Forelimb muscle (tissue), 1 donor: ENCODE measurements at places on chromosomes 3 and 15.

DNA sequence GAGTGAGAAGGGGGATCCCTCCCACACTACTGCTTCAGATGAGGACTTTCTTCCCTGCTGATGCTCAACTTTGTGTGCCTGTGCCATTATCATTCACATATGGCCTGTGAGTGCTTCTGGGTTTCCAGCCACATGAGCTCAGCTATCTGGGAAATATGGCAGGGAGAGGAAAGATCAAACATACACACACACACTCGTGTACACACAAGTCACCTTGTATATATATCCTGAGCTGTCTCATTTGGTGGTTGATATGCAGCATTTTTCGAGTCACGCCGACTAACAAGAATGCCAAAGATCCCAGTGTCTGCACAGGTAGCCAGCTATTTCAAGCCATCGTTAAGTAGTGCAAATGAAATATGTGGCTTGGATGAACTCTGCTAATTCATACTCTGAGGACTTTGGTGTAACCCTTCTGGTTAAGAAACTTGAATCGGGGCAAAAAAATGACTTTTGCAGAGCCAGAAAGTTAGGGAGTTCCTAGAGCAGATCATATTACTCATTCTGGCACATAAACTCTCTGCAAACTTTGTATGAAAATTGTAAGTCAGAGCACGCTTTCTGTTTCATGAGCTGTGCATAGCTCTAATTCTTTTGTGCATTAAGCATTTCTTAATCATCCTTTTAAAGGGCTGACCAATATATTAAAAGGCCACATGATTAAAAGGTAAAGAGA is 24.9 kb upstream of the WNT5A start:
- DNase-seq, result no peak

DNA sequence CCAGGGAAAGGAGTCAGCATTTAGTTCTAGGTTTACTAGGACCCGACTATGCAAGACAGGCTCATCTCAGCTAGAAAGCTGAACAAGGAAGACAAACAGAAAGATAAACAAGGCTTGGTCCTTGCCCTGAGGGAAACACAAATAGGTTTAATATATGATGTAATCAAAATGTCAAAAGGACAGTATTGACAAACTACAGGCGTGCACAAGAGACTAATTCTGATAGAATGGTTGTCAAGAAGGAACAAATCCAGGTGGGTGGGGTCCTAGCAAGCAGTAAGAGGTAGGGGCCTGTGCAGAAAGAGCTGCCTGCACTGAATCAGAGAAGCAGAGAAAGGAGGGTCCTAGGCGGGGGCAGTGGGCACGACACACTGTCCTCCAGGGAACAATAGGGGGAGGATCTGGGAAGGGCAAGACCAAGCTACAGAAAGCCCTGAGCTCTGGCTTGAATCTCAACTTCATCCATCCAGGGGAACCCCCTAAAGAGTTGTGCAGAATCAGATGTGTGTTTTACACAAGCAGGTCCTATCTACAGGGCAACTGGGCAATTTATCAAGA is 23.4 kb downstream of the RFTN1 start:
- DNase-seq, result no peak

DNA sequence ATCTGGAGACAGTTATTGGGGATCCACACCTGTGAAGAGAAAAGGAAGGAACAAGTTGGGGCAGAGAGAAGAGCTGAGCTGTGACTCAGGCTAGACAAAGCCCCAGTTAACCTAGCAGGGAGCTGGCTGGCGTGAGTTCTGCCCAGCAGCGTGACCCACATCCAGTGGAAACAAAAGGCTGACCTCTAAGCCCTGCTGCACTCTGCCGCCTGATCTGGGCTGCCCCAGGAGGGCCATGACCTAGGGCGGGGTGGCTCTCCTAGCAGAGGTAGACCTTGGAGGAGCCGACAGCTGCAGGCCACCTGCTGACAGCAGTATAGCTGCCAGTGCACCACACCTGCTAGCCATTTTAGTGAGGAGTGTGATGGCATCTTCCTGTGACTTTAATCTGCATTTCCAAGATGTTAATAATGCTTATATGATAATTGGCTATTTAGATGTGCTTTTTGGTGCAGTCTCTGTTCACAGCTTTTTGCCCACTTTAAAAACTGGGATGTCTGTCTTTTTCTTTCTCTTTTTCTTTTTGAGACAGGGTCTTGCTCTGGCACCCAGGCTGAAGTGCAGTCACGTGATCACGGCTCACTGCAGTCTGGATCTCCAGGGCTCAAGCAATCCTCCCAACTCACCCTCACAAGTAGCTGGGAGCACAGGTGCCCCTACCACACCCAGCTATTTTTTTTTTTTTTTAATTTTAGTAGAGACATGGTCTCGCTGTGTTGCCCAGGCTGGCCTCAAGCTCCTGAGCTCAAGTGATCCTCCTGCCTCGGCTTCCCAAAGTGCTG is 78.1 kb downstream of the LSM3 start:
- no peak for DNase-seq

GRCh38 chr3:164024786-164025185 is 1053.5 kb downstream of the SI start:
- DNase-seq, result no peak

GRCh38 chr3:179421500-179421899 is 29.8 kb downstream of the GNB4 start:
- DNase-seq, result no peak

- DNase-seq, result no peak
These were observed 181.1 kb downstream of the ITPR1 start for GRCh38 chr3:4674216-4674615.

- DNase-seq, result no peak
These were observed 53.8 kb downstream of the CCDC66 start for GRCh38 chr3:56610669-56611335.

DNA sequence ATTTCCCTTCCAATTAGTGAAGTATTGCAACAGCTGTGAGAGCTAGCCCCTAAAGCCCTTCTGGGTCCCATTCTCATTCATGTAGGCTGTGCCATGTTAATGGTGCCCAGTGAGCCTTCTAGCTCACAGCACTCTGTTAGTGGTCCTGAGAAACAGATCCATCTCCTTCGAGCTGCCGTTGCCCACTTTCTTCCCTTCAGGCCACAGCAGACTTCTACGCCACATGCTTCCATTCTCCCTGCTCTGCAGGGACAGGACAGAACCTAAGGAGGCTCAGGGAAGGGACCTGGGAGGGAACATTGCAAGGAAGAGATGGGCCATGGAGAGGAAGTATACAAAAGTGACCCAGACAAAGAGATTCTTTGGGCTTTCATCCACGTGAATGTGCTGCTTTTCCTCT is 11.7 kb upstream of the STARD5 start:
- DNase-seq, result no peak

GRCh38 chr3:23547905-23548650 is 257.7 kb upstream of the UBE2E1 start:
- DNase-seq, result no peak

GRCh38 chr3:112982710-112983109 is 7.8 kb upstream of the CD200R1 start:
- DNase-seq, result no peak

GRCh38 chr3:61841111-61841845 is 279.9 kb downstream of the PTPRG start:
- DNase-seq, result no peak

GRCh38 chr15:33503681-33504080 is 192.9 kb downstream of the RYR3 start:
- DNase-seq, result no peak

DNA sequence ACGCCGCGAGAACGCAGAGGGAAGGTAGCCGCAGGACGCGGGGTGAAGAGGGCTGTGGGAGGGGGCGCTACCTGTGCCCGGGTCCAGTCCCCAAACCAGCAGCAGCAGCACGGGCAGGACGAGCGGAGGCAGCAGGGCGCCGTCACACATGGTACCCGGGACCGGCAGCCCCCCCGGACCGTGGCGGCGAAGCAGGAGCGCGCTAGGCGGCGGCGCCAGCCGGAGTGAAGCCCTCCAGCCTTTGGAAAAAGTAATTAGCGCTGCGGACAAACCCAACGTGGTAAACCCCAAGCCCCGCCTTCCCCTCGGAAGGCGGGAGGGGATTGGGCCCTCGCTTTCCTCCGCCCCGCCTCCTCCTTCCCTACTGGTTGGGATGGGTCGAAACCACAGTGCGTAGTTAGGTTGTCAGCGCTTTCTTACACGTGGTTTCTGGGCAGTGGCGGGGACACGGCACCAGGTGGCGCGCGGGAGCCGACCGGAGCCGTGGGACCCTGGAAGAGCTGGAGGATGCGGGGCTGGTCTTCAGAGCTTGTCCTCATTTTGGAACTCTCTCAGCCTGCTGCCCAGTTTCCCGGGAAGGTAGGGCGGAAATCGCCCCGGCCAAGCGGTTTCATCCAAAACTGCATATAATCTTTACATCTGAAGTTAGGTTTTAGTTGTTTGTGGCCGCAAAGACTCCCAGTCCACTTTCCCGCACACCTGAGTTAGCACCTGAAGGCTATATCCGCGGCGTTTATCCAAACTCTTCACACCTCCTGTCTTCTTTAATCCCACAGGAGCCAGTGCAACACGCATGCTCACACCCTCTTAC is at the start of gene ADAMTS17:
TSS of gene ADAMTS17 (minus strand) at position 226 of the 811 bp plus-strand sequence. CDS start at position 150, 76 bp downstream.
- DNase-seq, result peak; percentile 91

DNA sequence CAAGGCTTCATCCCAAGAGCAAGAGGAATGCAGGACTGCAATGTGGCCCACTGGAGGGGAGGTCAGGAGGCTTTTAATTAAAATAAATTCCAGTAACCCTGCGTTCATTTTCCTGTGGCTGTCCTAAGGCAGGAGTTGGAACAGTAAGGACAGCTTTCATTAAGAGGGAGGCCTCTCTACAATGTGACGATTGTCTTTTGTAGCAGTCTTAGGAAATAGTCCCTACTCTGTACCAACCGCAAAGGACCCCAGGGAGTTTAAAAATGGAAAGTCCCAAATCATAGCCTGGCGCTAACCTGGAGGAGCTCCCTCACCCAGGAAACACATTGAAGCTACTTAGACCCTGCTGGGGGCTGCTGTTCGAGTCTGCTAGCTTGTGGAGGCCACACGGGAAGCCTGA is 62.8 kb downstream of the SYNM start:
- no peak for DNase-seq

- no peak for DNase-seq
These were observed 38.3 kb downstream of the MTHFS start for GRCh38 chr15:79858469-79858868.

DNA sequence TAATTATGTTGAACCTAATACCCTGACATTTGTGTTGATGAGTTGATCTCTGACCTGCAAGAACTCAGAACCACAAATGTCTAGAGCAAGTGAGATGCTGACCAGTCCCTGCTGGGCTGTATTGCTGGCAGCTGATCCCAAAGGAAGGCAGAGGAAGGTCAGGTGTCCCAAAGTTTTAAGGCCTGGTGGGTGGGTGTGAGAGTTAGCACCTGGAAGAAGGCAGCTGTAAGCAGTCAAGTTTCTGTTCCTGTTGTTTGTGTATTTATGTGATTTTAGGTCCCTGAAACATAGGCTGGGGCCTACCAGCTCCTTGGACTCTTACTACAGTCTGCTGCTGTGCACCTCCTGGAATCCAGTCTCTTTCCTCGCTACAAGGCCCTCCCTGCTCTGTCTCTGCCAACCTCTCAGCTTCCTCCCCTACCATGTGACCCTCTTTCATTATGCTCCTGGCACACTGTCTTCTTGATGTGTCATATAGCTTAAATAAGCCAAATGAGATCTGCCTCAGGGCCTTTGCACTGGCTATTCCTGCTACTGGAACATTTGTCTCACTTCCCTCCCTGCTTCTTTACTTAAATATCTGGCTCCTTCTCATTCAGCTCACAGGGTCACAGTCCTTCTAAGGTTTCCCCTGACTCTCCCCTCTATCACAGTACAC is 31.0 kb upstream of the ATOSA start:
- no peak for DNase-seq

DNA sequence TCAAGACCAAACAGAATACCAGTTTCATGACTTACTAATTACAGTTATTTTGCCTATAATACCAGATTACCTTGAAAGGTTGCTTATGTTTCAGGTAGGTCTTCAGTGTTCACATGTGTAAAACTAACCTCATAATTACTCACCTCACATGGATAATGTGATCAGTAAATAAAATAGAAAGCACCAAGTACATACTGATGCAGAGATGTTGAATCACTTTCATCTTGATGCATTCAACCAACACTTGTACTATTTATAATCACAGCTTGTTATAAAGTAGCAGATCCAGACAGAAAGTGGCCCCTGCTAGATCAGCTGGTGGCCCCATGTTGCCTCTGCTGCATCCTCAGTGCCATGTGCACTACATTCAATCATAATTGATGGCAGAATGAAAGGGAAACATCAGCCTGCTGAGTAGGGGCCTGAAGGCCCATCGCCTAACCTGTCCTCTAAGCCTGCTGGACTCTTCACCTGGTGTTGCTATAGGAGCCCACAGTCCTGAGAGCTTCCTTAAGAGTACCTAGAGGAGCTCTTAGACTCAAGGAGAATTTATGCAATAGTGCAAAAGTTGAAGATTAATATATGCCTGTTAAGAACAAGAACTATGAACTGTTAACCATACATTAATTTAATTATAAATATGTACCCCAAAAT is 154.3 kb downstream of the PLCL2 start:
- no peak for DNase-seq

DNA sequence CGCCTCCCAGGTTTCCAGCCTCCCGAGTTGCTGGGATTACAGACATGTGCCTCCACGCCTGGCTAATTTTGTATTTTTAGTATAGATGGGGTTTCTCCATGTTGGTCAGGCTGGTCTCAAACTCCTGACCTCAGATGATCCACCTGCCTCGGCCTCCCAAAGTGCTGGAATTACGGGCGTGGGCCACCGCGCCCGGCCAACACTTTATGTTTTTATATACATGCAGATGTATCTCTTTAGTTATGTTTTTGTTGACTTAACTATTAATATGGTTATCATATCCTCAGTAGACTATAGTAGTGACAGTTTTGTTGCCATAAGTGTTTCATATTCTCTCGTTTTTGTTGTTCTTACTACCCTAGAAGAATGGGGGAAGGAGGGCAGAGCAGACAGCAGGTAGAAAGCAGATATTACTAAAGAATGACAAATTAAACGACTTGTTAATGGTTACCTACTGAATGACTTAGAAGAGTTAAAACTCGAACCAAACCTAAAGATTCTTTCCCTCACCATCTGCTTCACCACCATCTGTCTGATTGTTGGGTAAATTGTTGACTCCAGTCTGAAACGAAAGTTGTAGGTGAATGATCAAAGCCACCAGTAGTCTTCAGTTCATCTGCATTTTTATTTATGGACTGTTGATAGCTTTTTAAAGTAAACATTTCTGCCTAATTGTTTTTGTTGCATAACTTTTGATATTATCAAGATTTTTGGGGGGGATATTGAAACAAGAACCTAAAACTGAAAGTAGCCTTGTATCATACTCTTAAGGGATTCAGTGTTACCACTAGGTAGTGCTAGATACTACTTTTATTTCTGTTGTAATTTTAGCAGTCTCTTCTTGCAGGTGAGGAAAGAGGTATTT is 89.3 kb downstream of the RASA2 start:
- DNase-seq, result no peak

- DNase-seq, result no peak
These were observed 2.3 kb upstream of the MYL3 start for GRCh38 chr3:46865546-46865945.
